Activated T-helper 1 cell treated with Interleukin-2 at 50 U/mL for 16 hours (primary cell): ENCODE measurements at places on chromosomes 7 and 10.

DNA sequence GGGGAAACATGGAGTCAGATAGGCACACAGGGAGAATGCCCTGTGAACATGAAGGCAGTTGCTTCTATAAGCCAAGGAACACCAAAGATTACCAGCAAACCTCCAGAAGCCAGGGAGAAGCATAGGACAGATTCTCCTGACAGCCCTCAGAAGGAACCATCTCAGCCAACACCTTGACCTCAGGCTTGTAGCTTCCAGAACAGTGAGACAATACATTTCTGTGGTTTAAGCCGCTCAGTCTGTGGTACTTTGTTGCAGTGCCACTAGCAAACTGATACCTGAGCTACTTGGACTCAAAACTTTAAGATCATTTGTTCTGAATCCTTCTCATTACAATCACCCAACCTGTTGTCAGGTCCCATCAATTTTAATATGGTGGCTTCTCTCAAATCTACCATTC is 31.2 kb downstream of the ABLIM1 start:
- no peak for DNase-seq

- DNase-seq, result no peak
These were observed 81.7 kb upstream of the NRP1 start for GRCh38 chr10:33416209-33416608.

- DNase-seq, result no peak
These were observed 137.5 kb upstream of the MGMT start for GRCh38 chr10:129329385-129330055.

DNA sequence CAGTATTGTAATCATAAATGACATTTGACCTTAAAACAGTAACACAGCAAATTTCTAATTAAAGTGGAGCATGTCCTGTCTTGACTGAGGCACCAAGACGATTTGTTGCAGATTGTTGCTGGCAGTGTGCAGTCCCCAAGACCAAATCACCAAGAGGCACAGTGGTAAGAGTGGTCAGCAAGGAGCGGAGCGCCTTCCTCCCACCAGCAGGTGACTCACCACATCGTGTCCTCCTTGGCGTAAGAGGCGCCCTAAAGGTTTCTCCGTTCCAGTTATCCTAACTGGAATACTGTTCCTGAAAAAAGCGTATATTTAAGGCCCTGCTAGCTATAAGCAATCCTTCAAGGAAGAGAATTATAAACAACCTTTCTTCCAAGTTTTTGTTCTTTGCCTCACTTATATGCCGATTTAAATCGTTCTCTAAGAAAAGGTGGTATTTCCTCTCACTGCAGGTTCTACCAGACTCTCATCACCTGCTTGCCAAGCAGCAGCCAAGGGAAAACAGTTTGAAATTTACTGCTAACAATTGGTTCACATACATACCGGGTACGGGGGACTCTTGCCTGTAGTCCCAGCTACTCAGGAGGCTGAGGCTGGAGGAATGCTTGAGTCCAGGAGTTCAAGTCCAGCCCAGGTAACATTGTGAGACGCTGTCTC is 10.7 kb upstream of the REPIN1 start:
- no peak for DNase-seq

GRCh38 chr7:117025891-117026290 is 72.6 kb downstream of the ST7 start:
- no peak for DNase-seq

DNA sequence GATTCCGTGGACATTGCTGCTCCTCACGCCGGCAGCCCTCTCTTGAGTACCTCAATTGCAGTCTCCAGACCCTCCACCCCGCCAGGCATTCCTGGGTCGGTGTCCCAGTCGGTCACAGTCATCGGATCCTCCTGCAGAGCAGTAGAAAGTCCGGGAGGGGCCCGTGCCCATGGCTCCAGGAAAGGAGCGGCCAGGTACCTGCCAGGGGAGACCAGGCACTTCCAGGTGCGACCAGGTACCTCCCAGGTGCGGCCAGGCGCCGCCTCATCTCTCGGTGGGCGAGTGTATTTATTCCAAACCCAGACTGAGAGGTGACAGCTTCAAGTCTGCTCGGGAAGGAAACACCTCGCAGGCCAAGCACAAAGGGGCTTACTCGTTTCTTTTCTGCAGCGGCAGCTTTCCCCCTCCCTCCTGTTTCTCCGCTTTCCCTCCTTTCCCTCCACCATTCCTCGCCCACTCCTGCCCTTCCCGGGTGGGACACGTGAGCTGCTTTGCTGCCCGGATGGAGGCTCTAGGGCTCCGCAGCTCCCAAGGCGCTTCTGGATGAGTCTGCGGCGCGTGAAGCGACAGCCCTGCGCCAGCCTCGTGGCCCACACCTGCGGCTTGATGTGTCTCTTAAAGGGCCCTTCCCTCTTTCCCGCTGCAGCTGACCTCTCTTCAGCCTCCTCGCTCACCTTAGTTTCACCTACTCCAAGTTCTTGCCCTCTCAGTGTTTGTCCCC is 39.4 kb upstream of the AGK start:
- no peak for DNase-seq

- no peak for DNase-seq
These were observed 38.4 kb downstream of the ADRB1 start for GRCh38 chr10:114081911-114082583.

GRCh38 chr7:13420726-13421125 is 568.7 kb downstream of the ETV1 start:
- DNase-seq, result no peak

- no peak for DNase-seq
These were observed 1.2 kb downstream of the VPS41 start for GRCh38 chr7:38907766-38908165.

DNA sequence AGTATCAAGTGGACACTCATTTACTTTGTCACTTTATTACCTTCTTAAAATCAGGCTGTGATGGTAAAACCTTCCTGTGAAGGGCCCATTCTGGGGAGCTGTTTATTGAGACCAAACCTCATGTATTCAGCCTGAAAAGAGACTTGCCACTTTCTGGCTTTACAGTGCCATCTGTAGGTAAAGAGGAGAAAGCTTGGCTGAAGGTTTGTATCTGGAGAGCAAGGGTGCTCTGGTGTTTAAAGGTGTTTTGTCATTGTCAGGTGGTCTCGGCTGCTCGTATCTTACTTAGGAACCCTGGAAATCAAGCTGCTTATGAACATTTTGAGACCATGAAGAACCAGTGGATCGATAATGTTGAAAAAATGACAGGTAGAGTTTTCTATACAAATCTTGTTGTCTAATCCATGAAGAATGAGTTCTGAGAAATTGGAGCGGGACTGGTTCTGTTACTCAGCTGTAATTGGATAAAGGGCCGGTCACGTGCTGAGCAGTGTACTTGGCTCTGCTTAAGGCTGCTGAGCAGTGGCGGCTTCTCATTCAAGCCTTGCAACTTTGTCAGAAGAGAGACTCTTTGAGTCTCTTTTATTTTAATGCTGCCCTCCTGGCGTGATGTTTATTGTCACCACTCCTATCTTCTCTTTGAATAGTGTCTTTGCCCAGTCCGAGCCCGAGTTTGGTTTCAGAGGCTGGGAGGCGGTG is 46.9 kb downstream of the AP3M1 start:
- DNase-seq, result no peak
